ENCODE measurements at places on chromosomes 1 and 21.

- peak; percentile 72 for DNase-seq
Observed at GRCh38 chr1:54800899-54801759, at the start of gene TTC22. Gene TTC22, minus strand, starts transcription at chr1:54801323. Its CDS starts 160 bp downstream, at chr1:54801163.

GRCh38 chr1:154182344-154183045 is 9.4 kb downstream of the TPM3 start:
- peak; percentile 81 for DNase-seq

DNA sequence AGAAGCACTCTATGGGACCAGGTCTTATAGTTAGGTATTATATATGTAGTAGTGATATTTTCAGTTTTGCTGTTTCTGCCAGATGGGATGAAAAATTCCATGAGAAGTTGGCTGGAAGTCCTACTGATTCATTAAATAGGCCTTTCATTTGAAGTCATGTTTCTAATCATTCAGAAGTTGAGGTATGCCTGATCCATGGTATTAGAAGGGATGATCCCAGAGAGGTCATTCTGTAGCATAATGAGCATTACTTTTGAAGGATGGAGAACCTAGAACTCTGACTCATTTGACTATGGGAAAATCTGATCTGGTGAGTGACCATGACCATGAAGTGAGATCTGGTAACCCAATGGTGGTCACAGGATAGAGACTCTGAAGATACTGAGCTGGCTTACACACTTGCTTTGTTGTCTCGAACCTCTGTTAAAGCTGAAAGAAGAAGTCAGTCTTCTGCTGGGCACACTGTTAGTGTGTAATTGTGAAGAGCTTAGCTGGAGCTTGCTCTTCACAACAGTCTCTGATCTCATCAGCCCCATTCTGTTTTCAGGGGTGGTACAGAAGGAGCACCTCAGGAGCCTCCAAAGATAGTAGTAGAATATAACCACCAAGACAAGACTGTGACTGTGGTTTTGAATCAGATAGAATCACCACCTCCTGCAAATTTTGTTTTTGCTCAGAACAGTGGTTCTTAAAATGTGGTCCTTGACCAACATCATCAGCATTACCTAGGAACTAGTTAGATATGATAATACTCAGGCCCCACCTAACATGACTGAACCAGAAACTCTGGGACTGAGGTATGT is 9.0 kb downstream of the MGST3 start:
- DNase-seq, result no peak

GRCh38 chr1:151340870-151341754 is 5.9 kb downstream of the RFX5 start:
- DNase-seq, result peak; percentile 60

DNA sequence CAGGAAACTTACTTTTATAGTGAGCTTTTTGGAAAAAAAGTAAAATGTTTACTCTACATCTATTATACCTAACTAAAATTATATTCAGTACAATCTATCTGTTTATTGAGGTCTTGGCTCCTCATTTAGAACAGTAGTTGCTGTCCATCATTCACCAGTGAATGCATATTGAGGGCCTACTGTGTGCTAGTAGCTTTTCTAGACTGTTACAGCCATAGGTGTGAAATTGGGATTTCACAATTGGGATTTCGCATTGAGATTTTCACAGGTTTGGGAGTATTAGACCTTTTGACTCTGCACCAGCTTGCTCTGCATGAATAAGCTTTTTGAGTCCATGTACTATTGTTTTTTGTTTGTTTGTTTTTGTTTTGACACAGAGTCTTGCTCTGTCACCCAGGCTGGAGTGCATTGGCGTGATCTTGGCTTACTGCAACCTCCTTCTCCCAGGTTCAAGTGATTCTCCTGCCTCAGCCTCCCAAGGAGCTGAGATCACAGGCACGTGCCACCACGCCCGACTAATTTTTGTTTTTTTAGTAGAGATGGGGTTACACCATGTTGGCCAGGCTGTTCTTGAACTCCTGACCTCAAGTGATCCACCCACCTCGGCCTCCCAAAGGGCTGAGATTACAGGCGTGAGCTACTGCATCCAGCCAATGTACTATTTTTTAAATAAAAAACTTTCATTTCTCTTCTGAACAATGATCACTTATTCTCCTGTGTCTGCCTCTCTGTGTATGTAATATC is 47.2 kb upstream of the ERRFI1 start:
- no peak for DNase-seq

- DNase-seq, result no peak
Observed at GRCh38 chr1:185063719-185064118, 18.4 kb downstream of the RNF2 start.
